Skeletal muscle tissue (tissue), 5 donors: ENCODE measurements at places on chromosomes 5 and 9. TPM values are rescaled to one million over a fixed set of nuclear protein-coding genes. Genes with fewer than 3 reads are reported as not detected.

Gene JMY
- total RNA-seq = 10.4 TPM

Gene GARIN3
- not detected for total RNA-seq

Gene ACOT12
- 0.52 TPM for total RNA-seq

Gene FST
- total RNA-seq = 24.5 TPM

Gene FGF10
- total RNA-seq = 4.7 TPM

Gene GABBR2
- under 0.01 TPM for total RNA-seq
